Activated naive CD4-positive, alpha-beta T cell treated with Interleukin-2 at 50 U/mL for 16 hours (primary cell): ENCODE measurements at places on chromosomes 7 and 10.

- DNase-seq: no peak
Observed at GRCh38 chr7:83738291-83738835, 89.4 kb upstream of the SEMA3E start.

GRCh38 chr10:23408330-23408976, 30.4 kb upstream of the OTUD1 start:
- DNase-seq: no peak

- no peak for DNase-seq
Observed at GRCh38 chr7:25527665-25528170, 299.4 kb upstream of the NPVF start.

GRCh38 chr10:14530465-14530864, 199.7 kb upstream of the FRMD4A start:
- no peak for DNase-seq

DNA sequence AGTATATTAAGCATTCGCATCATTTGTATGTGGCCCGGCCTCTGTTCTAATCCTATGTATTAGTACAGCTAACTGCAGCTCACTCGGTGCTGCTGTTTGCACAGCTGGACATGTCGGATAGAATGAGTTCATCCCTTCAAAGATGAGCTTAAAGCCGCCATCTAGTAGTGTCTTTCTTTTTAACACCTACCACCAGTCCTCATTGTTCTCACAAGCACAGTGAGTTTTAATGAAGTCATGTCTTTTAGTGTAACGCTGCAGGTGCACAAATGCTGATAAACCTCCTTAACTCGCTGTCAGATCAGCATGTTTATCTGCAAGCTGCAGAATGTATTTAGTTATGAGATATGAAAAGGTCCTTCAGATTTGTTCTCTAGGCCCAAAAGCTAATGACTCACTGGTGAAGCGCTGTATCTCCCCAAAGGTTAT, 247.5 kb downstream of the MTERF1 start:
- no peak for DNase-seq

DNA sequence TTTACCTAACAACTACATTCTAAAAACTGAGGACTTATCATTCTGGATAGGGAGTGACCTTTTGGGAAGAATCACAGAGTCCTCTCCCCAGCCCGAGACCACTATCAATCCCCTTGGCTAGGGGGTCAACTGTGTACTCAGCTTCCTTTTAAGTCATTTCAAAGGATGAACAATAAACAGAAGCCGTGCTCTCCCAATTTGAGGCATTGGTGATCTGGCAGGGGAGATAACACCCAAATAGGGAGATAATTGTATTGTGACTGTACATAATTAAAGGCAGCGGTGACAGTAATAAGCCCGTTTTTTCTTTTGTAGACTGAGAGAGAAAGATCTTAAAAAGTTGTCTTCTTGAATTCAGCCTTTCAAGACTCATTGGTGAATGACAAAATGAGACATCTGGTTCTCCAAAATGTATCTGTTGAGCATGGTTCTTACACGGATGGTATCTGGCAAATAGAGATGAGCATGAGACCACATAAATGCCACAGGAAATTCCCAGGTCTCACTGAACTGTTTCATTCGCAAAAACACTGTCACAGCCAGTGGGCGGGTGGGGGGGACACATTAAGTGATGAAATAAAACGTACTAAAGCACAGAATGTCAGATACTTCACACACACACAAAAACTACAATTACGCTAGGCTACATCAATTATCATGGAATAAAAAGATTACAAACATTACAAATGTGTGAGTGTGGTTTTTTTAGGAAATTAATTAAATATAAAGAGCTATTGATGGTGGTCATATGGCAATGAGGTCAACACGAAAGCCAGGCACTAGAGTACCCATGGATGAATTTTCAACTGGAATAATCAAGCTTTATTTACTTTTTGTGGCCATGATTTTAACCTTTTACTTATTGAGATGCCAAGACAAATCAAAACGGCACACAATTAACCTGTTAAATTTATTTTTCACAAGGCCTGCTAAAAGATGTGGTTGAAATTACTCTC, 108.4 kb downstream of the HIPK2 start:
- peak; percentile 32 for DNase-seq

DNA sequence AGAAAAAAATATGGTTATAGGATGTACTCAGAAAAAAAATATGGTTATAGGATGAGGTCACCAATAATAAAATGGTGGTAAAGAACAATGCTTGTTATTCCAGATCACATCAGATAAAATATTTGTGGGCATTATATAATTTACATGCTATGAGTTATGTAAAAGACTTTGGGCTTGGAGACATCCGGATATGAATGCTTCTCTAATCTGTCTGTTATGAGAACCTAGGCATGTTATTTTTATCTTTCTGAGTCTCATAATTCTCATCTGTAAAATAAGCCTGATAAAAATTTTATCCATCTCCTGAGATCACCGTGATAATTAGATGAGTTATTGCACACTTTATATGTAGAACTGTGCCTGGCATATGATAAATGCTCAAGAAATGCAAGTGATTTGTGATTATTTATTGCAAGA, 37.8 kb downstream of the DKK1 start:
- DNase-seq: no peak

DNA sequence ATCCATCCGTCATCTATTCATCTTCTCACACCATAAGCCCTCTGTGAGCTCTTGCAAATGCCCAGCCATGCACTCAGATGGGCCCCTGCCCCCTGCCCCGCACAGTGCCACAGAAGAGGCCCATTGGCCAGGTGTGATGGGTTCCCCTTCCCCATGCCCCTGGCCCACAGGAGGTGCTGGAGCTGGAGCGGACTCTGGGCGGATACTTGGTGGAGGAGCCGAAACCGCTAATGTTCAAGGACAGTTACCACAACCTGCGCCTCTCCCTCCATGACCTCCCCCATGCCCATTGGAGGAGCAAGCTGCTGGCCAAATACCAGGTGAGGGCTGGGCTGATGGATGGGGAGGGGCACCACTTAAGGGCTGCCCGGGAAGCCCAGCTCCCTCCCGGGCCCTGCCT, 23.4 kb upstream of the SLC29A3 start:
- DNase-seq: no peak

DNA sequence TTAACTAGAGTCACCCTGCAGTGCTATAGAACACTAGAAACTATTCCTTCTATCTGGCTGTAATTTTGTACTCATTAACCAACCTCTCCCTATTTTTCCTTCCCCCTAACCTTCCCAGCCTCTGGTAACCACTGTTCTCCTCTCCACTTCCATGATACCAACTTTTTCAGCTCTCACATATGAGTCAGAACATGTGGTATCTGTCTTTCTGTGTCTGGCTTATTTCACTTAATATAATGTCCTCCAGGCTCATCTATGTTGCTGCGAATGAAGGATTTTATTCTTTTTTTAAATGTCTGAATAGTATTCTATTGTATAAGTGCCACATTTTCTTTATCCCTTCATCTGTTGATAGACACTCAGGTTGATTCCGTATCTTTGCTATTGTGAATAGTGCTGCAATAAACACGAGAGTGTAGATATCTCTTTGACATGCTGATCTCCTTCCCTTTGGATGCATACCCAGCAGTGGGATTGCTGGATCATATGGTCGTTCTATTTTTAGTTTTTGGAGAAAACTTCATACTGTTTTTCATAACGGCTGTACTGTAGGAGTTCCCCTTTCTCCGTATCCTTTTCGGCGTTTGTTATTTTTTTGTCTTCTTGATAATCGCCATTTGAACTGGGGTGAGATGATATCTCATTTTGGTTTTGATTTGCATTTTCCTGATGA, 101.4 kb downstream of the FAM107B start:
- DNase-seq: no peak

DNA sequence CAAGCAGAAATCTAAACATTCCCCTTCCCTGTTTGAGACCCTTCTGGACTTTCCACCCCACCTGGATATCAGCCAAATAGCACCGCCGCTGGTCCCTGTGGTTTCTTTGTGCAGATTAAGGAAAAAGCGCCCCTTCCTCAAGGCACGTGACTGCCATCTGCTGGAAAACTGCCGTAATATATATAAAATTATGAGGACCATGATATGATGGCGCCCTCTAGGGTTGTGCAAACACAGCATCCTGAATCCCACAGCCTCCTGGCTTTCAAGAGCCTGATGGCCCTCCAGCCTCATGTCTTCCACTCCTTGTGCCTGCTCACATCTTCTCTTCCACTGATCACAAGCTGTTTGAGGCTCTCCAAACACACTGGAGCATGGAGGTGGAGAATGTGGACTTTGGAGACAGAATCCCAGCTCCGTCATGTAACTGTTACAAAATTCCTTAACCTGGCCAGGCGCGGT, 121.3 kb downstream of the MYL10 start:
- peak; percentile 4 for DNase-seq

DNA sequence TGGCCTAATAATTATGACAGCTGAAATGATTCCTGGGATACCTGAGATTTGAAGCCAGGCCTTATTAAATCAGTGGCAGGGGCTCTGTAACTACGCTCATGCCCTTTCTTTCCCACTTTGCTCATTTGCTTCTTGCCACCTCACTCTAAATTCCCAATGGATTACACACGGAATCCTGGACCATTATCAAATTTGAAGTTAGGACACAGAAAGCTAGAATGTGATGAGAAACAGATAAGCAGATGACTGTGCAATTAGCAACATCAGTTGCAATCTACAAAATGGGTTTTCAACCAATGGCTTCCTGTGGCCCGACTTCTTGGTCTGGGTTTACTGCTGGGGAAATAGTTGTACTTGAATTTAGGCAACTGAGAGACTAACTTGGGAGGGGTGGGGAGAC, 374.3 kb downstream of the INHBA start:
- DNase-seq: no peak

- DNase-seq: no peak
Observed at GRCh38 chr10:123303581-123304337, 149.6 kb downstream of the BUB3 start.

DNA sequence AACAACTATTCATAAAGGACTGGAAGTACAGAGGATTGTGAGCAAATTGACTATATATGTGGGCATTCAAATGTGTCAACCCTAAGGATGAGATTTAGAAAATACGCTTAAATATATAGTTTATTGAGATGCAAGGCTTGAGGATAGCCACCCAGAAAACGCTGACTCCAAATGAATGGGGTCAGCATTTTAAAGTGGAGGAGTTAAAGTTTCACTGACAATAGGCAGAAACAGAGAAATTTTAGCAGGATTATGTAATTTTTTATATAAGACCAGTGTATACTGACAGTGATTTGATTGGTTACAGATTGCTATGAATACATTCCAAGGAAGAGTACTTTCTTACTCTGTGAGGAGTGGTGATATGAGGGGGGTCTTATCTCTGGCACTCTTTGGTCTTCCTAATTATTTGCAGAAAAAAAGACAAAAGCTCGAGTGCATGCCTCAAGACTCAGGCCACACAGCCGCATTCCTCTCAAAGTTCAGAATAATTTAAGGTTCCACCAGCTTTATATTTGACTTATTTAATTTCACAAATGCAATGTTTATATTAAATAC, 38.6 kb upstream of the ARL4A start:
- no peak for DNase-seq

GRCh38 chr10:49163741-49164140, 24.4 kb downstream of the TMEM273 start:
- no peak for DNase-seq
